Tibial artery (tissue), 4 donors: ENCODE measurements at places on chromosomes 7 and 10.

DNA sequence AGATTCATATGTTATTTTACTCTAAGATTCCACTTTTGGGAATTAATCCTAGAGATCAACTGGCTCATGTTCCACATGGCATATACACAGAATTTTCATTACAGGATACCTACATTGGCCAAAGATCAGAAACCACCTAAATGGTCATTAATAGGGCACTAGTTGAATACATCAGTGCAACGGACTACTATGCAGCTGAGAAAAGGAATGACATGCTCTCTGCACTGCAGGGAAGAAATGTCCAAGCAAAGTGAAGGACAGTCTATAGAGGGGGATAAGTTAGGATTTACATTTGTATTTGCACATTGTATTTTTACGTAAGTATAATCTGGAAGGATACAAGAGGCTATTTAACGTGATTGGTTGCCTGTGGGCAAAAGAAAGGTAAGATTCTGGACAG, 67.7 kb upstream of the PRLHR start:
- DNase-seq: no peak

GRCh38 chr7:5703572-5704533, 77.6 kb downstream of the RNF216 start:
- no peak for DNase-seq

DNA sequence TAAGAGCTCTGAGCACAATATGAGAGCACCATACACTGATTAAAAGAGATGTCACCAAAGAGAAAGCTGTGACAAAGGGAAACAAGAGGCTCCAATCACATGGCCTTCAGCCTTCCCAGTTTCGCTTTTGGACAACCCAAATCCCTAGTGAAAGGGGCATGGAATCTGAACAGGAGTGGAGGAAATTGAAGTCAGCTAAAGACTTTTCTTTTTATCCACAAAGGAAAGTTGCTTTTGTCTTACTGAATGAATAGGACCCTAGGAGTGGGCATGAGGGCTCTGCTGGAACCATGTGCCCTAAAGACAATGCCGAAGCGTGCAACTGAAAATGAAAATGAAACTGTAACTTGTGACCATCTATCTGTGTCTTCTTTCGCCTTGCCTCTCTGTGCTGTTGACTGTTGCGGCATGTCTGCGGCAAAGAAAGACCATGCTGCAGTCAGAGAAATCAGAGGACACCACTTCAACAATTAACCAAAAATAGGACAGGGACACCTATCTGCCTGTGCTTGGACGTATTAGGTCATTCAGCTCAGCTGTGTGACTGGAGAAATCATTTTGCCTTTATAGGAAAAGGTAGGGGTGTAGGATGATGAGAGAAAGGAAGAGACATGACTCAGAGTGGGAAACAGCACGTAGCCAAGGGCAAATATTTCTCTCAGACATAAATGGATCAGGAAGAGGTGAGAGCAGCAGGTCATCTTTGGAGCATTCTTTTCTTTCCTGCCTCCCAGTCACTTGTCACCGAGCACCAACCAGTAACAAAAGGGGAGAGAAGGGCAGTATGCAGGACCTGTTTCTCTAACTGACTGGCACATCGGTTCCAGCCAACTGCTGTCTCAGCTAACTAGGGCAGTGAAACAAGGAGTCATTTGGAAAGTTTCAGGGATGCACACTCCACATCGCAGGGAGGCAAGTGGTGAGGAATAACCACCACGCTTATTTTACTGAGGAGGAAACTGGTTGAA, 12.3 kb downstream of the CAV2 start:
- DNase-seq: no peak

DNA sequence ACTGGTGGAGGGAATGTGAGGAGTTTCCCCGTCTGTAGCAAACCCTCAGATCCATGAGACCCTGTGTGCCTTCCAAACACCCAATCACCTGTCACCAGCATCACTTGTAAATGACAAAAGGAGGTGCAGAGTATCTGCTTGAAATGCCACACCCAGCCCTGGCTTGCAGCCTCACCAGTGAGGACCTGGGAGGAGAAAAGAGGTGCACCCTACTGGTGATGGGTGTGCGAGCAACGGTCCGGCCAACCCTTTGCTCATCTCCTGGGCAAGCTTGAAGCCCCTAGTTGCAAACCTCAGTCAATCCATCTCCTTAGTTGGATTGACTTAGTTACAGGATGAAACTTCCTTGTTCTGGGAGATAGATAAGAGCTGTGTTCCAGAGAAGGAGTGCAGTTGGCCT, 62.4 kb upstream of the WAPL start:
- DNase-seq: no peak

- DNase-seq: no peak
Measured at GRCh38 chr7:132490474-132490873, 85.8 kb downstream of the PLXNA4 start.

DNA sequence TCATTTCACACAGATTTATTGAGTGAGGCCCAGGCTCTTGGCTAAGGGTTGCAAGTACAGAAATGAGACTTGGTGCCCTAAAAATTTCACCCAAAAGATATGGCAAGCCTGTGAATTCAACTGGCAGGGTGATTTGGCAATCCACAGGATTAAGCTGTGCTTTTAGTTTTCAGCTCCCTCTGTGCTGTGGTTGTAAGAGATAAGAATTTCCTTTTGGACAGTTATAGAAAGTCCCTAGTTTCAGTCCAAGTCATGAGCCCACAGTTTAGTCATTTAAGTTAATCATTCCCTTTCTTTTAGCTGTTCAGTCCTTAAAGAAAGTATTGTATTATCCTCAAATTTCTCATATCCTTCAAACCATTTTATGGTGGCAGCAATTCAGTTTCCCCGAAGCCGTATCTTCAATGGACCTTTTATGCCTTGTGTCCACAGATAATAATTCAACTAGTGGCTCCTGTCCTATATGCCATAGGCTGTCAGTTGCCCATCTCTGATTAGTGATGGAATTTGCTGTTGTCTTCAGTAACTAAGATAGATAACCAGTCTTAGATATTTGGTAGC, 73.4 kb upstream of the NAMPT start:
- DNase-seq: no peak

GRCh38 chr7:45446195-45446944, 127.8 kb upstream of the ADCY1 start:
- no peak for DNase-seq

DNA sequence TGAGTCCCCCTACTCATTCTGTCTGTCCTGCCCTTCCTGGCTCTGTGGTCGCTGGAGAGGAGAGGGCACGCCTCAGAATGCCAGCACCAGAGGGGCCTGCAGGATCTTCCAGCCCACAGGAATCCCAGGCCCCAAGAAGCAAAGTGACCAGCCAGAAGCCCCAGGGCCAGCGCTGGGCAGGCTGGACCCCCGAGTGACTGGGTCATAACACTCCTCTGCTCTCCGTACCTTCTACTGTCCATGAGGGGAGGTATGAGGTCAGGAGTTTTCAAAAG, 102.6 kb upstream of the GPR26 start:
- DNase-seq: no peak

DNA sequence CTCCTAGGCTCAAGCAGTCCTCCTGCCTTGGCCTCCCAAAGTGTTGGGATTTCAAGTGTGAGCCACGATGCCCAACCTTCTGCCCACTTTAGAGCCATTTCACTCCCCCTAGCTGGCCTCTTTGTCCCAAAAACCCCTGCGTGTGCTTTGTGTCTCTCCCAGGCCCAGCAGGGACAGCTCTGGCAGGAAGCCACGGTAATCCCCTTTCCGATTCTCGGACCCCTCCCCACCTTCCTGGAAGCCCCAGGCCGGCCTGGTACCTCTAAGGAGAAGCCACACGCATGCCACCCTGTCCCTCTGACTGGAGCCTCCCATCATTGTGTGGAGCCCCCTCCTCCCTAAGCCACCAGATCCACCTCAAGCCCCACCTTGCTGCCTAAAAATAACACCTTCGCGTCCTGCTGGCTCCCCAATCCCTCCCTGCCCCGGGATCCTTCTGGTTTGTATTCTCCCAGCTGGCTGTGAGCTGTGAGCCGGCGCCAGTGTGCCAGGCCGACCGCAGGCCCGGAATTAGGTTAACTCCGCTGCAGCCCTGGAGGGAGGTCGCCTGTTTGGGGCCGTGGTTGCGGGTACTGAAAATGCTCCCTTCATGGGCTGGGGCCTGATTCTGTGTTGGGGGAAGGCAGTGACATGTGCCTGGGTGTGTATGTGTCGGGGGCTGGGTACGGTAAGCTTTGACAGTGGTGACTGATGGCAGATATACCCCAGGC, 16.4 kb upstream of the SRRM3 start:
- DNase-seq: no peak

GRCh38 chr7:19020062-19020461, 97.4 kb downstream of the TWIST1 start:
- DNase-seq: no peak

- DNase-seq: no peak
Measured at GRCh38 chr10:114070710-114071109, 27.0 kb downstream of the ADRB1 start.

DNA sequence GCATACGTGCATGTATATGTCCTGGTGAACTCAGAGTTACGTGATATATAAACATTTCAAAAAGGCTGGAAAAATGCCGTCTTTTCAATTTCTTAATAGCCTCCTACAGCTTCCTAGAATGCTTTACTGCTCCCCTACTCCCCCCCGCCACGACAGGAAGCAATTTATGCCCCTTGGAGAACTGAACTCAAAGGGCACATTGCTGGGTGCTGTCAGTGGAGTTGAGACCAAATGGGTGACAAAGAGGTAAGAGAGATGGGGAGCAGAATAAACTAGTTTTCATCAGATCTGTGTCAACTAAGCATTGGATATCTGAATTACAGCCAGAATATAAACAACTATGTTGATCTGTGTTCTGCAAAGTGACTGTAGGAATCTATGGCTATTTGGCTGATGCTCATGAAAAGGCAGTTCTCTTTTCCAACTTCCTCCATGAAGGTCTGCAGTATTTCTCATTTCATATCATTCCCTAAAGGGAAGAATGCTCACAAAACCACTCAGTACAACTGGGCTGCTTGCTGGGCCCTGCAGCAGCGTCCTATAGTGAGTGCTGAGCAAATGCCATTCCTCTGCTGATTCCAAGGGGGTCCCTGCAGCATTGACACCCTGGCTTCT, 171.3 kb upstream of the HPS1 start:
- DNase-seq: no peak

DNA sequence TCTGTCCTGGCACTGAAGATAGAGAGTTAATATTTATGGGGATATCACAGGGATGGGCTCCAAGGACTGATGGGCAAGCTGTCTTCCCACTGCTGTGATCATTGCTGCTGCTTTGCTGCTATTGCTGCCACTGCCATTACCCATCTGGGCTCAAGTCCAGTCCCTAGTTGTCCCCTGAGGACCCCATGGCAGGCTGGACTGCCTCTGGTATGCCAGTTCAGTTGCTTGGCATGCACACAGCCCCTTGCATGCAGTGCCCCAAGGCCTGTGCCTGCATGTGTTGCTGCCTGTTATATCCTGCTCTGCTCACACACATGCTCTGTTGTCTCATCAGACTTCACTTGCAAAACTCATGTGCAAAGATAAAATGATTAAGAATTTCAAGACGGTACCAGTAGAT, 109.5 kb downstream of the ADRA2A start:
- no peak for DNase-seq

GRCh38 chr10:47048526-47048905, 137.3 kb downstream of the PTPN20 start:
- no peak for DNase-seq
